ENCODE measurements at places on chromosomes 11 and 22. TPM values are rescaled to one million over a fixed set of nuclear protein-coding genes. Genes with fewer than 3 reads are reported as not detected.

DNA sequence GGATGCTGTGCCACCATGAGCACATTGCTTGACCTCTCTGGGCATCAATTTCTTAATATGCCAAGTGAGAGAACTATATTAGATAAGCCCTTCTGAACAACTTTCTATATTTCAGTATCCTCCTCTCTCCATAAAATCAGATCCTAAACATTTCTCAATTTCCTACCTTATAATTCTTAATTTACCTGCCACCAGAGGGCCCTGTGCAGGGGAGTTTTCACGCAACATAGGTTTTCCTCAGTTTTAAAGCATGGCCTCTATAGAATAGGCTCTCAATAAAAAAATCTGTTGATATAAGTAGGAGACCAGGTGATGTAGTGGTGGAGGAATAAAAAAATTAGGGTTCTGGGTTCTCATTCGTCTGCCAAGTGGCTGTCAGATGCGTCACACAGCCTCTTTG is 83.7 kb upstream of the DBX1 start:
- no peak for DNase-seq

- DNase-seq = no peak
Measured at GRCh38 chr11:46914363-46914762, 4.0 kb downstream of the LRP4 start.

DNA sequence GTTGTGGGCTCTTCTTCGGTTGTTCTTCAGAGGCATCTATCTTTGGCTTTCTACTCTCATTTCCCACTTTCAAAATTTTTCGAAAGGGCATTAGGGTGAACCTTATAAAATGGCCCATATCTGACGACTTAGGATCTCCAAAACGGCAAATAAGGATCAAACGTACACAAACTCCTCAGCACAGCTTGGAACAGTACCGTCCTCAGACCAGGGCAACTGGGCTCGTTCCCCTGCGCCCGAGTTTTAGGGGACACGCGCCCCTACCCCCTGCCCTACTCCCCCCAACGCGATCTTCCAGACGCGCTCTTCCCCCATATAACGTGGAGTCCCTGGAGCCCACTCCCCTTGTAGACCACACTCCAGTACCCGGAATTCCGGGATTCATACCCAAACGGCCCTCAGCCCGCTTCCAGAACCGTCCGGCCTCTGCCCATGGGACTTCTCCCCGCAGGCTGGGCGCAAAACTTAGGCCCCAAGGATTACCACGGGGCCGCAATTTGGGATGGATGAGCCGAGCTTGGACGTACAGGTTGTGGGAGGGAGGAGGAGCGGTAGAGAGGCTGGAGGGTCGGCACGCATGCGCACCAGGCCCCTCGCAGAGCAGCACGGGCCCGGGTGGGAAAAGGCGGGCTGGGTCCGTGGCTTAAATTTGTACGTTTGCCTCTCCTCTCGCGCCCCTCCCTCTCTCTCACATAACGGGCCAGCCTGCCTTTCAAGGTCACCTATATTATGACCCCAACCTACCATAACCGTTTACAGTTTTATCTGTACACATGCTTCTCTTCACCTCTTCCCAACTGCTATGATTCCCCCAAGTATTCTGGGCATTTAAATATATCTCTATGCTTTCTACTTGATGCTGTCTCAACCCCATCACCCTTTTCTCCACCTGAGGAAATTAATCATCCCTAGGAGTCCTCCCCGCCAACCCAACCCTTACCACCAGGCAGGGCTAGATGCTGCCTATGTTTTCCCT is 3.4 kb downstream of the CCDC89 start:
- DNase-seq = peak; percentile 86

- no peak for DNase-seq
Measured at GRCh38 chr11:117369534-117369933, 41.9 kb downstream of the CEP164 start.

Gene OR2AG1
- total RNA-seq = not detected

Gene ILK
- total RNA-seq = 89.6 TPM

Gene OR10A6
- total RNA-seq = not detected

Gene EP300
- 68.0 TPM for total RNA-seq

Gene SEC14L2
- 25.1 TPM for total RNA-seq

Gene NXPE4
- not detected for total RNA-seq

Gene NCAM1
- total RNA-seq = not detected
